Stimulated activated CD8-positive, alpha-beta memory T cell treated with anti-CD3 and anti-CD28 coated beads, Interleukin-15, amount 100 ng/mL, for 1 hour (primary cell): ENCODE measurements at places on chromosomes 6 and 20.
A peak's percentile ranks its signal among the peaks of the same experiment; 100 is the strongest.

GRCh38 chr6:87909849-87910248 lies 137.8 kb upstream of the SPACA1 start:
- no peak for DNase-seq

- DNase-seq, result peak; percentile 49
These were observed 12.5 kb upstream of the SIRPB2 start for GRCh38 chr20:1503564-1504227.

DNA sequence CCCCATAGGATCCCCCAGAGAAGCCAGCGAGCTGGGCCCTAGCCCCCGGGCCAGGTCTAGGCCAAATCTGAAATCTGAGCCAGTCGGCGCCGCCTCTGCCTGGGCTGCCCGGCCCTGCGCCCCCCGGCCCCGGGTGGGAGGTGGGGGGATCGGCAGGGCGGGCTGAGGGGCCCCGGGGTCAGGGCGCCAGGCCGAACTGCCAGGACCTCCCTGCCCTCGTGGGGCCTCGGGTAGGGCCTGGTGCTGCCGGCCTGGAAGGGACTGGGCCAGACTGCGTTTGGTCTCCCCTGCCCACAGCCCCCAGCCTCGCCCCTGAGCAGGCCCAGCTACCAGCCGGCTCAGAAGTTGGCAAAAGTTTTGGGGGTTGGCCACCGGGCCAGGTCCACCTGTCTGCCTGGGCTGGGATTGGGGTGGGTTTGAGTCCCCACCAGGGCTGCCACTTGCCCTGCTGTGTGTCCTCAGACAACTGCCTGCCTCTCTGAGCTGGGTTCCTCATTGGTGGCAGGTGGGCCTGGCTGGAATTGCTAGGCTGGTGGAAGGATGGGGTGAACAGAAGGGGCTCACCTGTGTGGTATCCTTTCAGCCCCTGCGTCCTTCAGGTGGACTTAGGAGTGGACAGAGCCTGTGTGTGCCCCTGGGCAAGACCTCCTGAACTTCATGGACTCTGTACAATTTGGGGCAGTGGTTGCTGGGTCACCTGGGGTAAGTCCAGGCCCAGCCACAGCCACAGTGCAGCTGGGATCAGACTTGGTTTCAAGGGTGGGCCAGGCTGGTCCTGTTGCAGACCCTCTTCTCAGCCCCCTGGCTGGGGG lies 801 bp downstream of the SRC start:
- DNase-seq, result no peak

DNA sequence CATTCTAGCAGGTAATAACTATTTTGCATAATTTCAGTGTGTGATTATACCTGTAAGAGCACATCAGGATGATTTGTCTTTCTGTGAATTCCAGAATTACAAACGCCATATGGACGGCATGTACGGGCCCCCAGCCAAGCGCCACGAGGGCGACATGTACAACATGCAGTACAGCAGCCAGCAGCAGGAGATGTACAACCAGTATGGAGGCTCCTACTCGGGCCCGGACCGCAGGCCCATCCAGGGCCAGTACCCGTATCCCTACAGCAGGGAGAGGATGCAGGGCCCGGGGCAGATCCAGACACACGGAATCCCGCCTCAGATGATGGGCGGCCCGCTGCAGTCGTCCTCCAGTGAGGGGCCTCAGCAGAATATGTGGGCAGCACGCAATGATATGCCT lies 122.7 kb downstream of the TMEM242 start:
- no peak for DNase-seq

DNA sequence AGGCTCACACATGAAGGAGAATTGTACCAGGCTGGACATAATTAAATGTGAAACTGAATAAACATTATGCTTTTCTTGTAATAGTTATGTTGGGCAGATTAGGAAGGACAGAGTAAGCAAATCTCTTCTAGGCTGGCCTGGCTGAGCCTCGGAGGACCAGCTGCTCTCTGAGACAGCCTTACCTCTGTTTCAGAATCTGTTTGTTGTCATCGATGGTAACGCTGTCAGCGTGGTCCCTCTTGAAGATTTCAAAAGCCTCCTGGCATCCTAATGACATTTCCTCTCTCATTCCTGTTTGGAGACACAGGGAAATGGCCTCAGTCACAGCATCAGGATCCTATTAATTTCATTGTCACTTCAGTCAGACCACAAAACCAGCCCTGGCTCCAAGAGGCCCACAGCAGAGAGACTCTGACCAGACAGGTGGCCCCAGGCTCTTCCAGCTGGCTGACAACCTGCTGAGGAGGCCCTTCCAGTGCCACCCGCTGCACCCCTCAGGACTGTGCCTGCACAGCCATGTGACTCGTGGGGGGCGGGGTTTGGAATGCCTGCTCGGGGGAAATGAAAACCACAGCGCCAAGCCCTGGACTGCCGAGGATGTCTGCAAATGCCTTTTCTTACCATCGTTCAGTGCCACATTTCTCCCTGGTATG lies 108.5 kb upstream of the KCNK16 start:
- DNase-seq, result no peak
